Tibial nerve (tissue), 4 donors: ENCODE measurements at places on chromosomes 7 and 10.
A peak's percentile ranks its signal among the peaks of the same experiment; 100 is the strongest.

DNA sequence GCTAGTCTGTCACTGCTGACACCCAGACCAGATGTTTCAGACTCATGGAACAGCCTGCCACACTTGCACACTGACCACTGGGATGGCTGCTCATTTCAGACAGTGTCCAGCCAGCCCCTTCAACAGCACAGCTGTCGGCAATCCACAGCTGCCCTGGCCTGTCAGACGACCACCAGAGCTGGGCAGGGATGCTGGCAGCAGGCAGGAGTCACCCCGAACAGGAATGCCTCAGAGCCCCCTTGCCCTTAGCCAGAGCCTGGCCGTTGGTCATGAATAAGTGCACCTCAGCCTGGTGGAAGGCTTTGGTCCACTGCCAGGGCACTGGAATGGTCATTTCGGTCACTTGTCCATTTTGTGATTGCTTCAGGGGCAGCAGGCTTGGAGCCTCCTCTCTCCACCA, 149.6 kb upstream of the TCERG1L start:
- no peaks in the 10 kb centered on the region for H3K27me3 ChIP-seq
- no peak for DNase-seq
- H3K4me3 ChIP-seq: no peak overlapping the region
- H3K36me3 ChIP-seq: no peaks in the 10 kb centered on the region
- H3K27ac ChIP-seq: no peak overlapping the region
- H3K4me1 ChIP-seq: no peaks in the 10 kb centered on the region

DNA sequence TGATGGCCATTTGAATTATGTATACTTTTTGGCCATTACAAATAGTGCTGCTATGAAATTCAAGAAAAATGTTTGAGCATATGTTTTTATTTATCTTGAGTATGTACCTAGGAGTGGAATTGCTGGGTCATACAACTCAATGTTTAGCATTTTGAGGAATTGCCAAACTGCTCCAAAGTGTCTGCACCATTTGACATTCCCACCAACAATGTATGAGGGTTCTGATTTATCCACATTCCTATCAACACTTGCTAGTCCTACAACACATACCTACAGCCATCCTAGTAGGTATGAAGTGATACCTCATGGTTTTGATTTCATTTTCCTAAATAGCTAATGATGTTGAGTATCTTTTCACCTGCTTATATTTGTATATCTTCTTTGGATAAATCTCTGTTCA, 165.5 kb downstream of the NOC3L start:
- DNase-seq: no peak
- no peaks in the 10 kb centered on the region for H3K27me3 ChIP-seq
- no peak overlapping the region for H3K27ac ChIP-seq
- no peak overlapping the region for H3K4me3 ChIP-seq
- no peaks in the 10 kb centered on the region for H3K4me1 ChIP-seq

DNA sequence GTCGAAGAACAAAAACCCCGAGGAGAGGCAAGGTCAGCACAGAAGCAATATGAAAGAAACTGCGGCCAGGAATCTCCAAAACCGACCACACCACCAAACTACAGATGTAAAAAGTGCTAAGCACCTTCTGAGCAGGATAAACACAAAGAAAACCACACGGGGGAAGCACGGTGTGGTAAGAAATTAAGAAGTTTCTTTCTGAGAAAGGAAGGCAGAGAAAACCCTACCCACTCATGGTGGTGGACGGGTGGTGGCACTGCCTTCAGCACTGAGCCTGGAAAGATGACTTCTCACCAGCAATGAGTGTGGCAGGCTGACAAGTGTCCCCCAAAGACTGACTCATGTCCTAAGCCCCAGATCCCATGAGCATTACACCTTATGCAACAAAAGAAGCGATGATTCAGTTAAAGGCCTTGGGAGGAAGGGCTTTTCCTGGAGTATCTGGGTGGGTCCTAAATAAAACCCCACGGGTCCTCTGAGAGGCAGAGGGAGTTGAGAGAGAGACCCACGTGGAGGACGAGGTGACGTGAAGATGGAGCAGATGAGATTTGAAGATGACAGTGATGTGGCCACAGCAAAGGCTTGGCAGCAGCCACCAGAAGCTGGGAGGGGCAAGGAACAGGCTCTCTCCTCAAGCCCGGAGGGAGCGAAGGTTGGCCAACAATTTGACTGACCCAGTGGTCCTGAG, 124.9 kb downstream of the DLG5 start:
- DNase-seq: no peak
- H3K27ac ChIP-seq: no peak overlapping the region
- no peaks in the 10 kb centered on the region for H3K27me3 ChIP-seq

- H3K4me1 ChIP-seq: no peaks in the 10 kb centered on the region
- no peaks in the 10 kb centered on the region for H3K36me3 ChIP-seq
- H3K4me3 ChIP-seq: no peak overlapping the region
- no peak for DNase-seq
- H3K27ac ChIP-seq: no peak overlapping the region
- no peaks in the 10 kb centered on the region for H3K27me3 ChIP-seq
These were observed 22.9 kb downstream of the ACTR1A start for GRCh38 chr10:102479651-102480050.

- no peak overlapping the region for H3K27ac ChIP-seq
- no peak overlapping the region for H3K4me3 ChIP-seq
- no peaks in the 10 kb centered on the region for H3K4me1 ChIP-seq
These were observed 213.2 kb downstream of the BICC1 start for GRCh38 chr10:58725901-58726300.

DNA sequence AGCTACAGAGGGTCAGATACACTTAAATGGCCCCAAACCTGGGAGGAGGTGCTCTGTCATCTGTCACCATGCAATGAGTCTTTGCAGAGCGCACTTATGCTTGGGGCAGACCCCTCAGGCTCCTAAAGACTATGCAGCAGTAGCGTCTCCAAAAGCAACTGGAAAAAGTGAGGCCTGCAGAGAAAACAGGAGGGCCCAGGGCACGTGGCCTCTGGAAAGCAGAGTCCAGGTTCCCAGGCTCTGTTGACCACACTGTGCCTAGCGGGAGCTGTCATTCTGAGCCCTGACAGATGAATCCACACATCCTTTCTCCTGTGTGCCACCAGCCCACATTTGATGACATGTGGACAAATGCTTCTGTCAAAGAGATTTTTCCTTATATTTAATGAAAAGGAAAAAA, 66.4 kb downstream of the MINDY4 start:
- H3K36me3 ChIP-seq: no peaks in the 10 kb centered on the region
- no peaks in the 10 kb centered on the region for H3K27me3 ChIP-seq
- no peak overlapping the region for H3K4me3 ChIP-seq
- no peak for DNase-seq

DNA sequence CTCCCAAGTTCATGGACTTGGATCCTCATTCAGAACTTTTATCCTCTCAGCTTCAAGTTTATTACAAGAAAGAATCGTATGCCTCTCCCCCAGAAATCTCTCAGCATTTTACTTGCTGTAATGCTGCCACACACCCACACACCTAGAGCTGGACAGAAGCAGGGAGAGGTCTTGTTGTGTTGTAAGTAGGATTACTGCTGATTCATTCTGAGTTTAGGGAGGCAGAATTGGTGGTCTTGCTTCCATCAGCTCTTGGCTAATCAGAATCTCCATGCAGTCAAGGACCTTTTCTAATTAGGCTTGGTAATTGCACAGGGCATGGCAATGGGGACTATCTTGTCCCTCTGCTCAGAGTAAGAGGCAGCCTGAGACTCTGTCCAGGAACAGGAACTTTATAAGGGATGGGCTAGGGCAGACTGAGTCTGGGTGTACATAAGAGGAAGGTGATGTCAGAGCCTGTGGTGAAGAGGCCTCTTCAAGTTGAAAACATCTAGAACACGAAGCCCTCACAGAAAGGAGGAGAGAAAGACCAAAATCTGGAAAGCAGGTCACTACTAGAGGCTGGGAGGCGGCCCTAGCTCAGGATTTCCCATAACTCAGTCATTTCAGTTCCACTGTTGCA, 7.0 kb upstream of the PTPRE start:
- no peak overlapping the region for H3K27ac ChIP-seq
- no peaks in the 10 kb centered on the region for H3K4me1 ChIP-seq
- H3K4me3 ChIP-seq: no peak overlapping the region
- no peaks in the 10 kb centered on the region for H3K27me3 ChIP-seq
- no peak for DNase-seq

GRCh38 chr10:79354615-79355014, 7.3 kb downstream of the PPIF start:
- no peak for DNase-seq
- H3K36me3 ChIP-seq: no peaks in the 10 kb centered on the region
- no peaks in the 10 kb centered on the region for H3K27me3 ChIP-seq
- no peak overlapping the region for H3K27ac ChIP-seq
- no peaks in the 10 kb centered on the region for H3K4me1 ChIP-seq
- H3K4me3 ChIP-seq: no peak overlapping the region

DNA sequence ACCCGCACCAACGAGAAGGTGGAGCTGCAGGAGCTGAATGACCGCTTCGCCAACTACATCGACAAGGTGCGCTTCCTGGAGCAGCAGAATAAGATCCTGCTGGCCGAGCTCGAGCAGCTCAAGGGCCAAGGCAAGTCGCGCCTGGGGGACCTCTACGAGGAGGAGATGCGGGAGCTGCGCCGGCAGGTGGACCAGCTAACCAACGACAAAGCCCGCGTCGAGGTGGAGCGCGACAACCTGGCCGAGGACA, 1.6 kb downstream of the VIM start:
- no peaks in the 10 kb centered on the region for H3K27me3 ChIP-seq
- H3K36me3 ChIP-seq: peaks cover 53% of the 10 kb centered on the region
- no peak for DNase-seq
- H3K4me3 ChIP-seq: peak overlapping the region; percentile 96
- peaks cover 28% of the 10 kb centered on the region for H3K4me1 ChIP-seq

DNA sequence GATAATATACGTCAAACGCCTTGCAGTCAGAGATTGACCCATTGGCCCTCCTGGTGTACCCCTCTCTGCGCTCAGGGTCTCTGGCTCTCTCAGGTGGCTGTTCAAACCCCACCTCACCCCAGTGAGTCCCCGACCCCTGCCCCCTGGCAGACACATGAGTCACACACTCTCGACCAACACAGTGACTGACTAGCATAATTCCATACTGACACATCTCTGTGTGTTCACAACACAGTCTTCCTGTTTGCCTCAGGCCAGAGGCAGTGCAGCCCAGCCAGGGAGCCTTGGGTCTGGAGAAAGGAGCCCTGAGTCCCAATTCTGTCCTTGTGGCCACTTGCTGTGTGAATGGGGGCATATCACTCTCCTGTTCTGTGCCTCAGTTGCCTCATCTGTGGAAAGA, 40.1 kb downstream of the PALD1 start:
- H3K27ac ChIP-seq: no peak overlapping the region
- no peak for DNase-seq
- no peaks in the 10 kb centered on the region for H3K27me3 ChIP-seq

DNA sequence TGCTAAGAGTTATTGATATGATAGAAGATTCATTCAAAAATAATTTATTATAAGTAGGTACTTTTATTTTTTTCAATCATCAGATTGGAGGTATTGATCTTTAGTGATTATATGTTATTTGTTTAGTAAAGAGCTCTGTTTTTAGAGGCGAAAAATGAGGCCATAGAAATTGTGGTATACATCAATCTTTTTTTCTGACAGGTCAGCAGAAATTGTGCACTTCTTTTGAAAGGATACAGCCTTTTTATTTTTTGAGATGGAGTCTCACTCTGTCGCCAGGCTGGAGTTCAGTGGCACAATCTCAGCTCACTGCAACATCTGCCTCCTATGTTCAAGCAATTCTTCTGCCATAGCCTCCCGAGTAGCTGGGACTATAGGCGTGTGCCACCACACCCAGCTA, 292.1 kb downstream of the BAMBI start:
- H3K27ac ChIP-seq: no peak overlapping the region
- H3K4me1 ChIP-seq: no peaks in the 10 kb centered on the region
- no peak for DNase-seq
- no peak overlapping the region for H3K4me3 ChIP-seq
- H3K27me3 ChIP-seq: no peaks in the 10 kb centered on the region

DNA sequence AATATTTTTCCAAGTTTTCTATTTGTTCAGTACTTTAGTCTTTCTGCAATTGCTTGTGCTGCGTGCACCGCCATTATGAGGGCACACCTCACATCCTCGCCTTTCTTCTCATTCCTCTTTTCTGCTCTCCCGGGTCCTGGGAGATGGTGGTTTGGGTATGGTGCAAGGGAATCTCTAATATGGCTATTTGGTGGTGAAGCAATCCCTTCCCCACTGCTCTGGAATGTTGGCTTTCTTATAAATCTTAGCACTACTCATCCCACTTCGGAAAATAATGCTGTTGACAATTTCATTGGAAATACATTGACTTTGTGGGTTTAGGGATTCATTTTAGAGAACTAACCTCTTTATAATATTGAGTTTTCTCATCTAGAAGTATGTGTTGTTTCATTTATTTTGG, 1.9 kb upstream of the GCK start:
- no peaks in the 10 kb centered on the region for H3K36me3 ChIP-seq
- H3K27me3 ChIP-seq: no peaks in the 10 kb centered on the region
- H3K27ac ChIP-seq: no peak overlapping the region

DNA sequence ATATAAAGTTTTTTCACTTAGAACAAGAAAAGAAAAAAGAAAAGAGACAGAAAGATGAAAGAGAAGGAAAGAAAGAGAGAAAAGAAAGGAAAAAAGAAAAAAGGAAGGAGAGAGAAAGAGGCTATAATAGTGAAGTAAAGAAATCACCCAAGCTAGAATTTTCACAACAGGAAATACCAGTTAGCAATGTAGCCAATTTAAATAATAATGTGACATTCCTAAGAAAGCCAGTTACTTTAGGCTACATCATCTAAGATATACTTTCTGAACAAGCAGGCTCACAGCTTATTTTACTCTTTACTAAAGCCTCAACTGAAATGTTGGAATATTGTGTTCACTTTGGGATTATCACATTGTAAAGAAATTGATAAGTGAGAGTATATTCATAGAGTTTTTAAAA, 53.6 kb downstream of the GPR37 start:
- no peak for DNase-seq
- H3K4me3 ChIP-seq: no peak overlapping the region
- no peak overlapping the region for H3K27ac ChIP-seq
- no peaks in the 10 kb centered on the region for H3K36me3 ChIP-seq

DNA sequence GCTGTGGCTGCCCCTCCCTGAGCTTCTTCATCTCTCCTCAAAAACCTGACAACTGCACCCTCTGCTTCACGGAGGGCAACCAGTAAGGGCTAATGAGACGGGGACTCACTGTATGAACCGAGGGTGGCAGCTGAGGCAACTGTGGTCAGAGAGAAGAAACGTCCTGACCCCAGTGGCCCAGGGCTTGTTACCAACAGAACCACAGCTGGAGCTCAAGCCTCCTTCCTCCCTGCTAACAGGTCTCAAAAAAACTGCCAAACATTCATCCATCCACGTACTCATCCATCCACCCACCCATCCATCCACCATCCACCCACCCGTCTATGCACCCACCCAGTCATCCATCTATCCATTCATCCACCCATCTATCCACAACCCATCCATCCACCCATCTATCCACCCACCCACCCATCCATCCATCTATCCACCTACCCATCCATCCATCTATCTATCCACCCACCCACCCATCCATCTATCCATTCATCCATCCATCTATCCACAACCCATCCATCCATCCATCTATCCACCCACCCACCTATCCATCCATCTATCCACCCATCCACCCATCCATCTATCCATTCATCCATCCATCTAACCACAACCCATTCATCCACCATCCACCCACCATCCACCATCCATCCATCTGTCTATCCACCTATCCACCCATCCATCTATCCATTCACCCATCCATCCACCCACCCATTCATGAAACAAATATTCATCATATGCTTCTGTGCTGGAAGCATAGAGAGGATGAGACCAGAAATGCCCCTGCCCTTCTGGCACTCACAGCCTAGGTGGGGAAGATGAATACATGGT, 111.7 kb downstream of the PDGFA start:
- H3K27ac ChIP-seq: no peak overlapping the region
- no peak for DNase-seq
- H3K27me3 ChIP-seq: no peaks in the 10 kb centered on the region
- H3K4me3 ChIP-seq: no peak overlapping the region
- H3K4me1 ChIP-seq: no peaks in the 10 kb centered on the region
